NCI-H2171 treated with DMSO at 0.1 percent for 48 hours (cell line): ENCODE measurements at places on chromosomes 7 and 10.

- no peak for DNase-seq
These were observed 145.2 kb downstream of the DNAJB6 start for GRCh38 chr7:157482025-157482424.

GRCh38 chr10:119640875-119641526 is 10.2 kb upstream of the BAG3 start:
- DNase-seq = no peak

GRCh38 chr7:7228967-7229366 is 46.6 kb downstream of the C1GALT1 start:
- DNase-seq = no peak

GRCh38 chr10:101228966-101229265 is 347 bp downstream of the LBX1 start:
- DNase-seq = no peak

GRCh38 chr7:17774248-17774647 is 166.0 kb downstream of the SNX13 start:
- DNase-seq = no peak

DNA sequence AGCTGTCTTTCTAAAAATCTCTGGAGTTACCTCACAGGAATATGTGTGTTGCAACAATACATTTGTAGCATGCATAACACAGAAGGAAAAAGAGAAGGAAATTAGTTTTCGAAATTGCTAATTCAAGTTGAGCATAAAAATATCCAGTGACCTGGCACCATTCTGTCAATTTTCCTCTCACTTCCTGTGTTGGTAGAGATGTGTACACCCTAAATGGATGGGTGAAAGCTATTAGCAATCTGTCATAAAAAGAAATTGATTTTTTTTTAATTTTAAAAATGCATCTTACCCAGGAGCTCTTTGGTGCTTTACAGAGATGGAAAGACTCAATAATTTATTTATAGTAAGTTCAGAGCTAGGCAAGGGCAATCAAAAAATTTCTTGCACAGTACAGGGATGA is 333.3 kb upstream of the TMEM229A start:
- no peak for DNase-seq
